ENCODE measurements at places on chromosomes 3 and 15.
A peak's percentile ranks its signal among the peaks of the same experiment; 100 is the strongest.

DNA sequence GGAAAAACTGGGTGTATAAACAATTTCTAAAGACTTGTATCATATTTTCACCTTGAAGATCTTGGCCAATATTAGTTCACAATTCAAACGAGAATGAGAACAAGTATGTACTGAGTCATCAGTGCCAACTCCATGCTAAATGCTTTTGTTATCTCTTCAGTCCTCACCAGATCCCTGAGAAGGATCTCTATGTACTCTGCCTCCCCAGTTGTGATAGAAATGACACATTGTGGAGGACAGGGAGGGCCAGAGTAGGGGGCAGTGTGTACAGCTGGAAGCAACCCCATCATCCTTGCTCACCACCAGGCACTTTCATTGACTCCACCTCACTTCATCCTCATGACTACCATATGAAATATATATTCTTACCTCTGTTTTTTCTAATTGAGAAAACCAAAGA, 353.7 kb upstream of the SOX2 start:
- DNase-seq: no peak

GRCh38 chr15:52148403-52148802, 35.8 kb upstream of the BCL2L10 start:
- no peak for DNase-seq

DNA sequence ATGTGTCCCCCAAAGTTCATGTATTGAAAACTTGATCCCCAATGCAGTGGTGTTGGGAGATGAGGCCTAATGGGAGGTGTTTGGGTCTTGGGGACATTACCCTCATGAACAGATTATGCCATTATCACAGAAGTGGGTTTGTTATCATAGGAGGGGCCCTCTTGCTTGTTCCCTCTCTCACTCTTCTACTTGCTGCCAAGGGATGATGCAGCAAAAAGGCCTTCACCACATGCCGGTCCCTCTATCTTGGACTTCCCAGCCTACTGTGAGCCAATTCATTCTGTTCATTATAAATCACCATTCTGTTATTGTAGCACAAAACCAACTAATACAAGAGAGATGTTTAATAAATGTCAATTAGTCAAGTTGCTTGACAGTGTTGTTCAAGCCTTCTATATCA, 47.2 kb downstream of the FAM227B start:
- no peak for DNase-seq

DNA sequence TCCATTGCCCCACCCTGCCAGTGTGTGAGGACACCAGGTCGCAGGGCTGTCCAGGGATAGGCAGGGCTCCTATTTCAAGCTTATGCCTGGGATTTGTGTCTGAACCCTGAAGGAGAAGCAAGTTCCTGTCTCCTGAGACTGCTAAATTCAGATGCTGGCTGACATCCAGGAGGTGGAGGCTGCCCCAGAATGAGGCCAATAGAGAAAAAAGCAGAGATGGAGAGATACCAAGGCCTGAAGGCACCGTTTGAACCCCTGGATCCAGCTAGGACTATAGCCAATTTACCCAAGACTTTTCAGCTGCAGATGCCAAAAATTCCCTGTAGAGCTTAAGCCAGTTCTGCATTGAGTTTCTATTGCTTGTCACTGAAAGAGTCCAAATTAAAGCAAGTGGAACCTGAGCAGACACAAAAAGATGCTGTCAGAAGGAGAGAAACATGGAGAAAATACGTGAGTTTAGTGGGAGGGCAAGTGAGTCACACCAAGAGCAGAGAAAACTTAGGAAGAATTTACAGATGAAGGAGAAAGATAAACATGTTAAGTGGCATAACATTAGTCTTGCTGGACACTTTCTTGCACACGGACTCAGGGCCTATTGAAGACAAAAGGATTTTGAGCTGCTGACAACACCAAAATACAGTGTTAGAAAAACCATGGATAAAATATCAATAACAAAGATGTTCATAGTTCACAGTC, 148.6 kb downstream of the CNTN3 start:
- no peak for DNase-seq

- no peak for DNase-seq
Measured at GRCh38 chr3:104438706-104439105, 928.0 kb upstream of the ALCAM start.

GRCh38 chr3:60192297-60193114, 1058.7 kb downstream of the FHIT start:
- DNase-seq: no peak

GRCh38 chr3:141331377-141332318, 36.7 kb upstream of the ZBTB38 start:
- peak; percentile 86 for DNase-seq

GRCh38 chr15:32029862-32030781, at the start of gene CHRNA7:
Gene CHRNA7, plus strand, starts transcription at chr15:32030515. Its CDS starts 80 bp downstream, at chr15:32030595.
- DNase-seq: no peak

DNA sequence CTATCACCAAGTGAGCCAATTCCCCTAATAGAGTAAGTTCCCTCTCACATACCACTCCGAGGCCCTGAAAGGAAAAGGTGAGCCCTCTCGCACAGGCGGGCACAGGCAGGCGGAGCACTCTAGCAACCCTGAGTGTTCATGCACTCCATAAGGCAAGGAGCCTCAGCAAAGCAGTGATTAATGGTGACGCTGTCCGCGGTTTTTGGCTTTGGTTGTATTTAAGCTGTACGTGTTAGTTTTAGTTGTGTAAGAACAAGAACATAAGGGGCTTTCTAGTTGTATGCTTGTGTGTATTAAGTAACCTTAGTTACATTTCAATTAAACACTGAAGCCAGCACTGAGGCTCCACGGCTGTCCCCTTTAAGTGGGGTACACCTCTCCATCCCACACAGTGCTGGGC, 33.1 kb downstream of the KLHL25 start:
- DNase-seq: peak; percentile 43

GRCh38 chr3:193665370-193665989, 72.5 kb downstream of the OPA1 start:
- DNase-seq: peak; percentile 4

- DNase-seq: no peak
Measured at GRCh38 chr3:12560505-12561190, 3.8 kb downstream of the MKRN2 start.
